CD4-positive, alpha-beta T cell treated with Interleukin-17A for 1 hour (primary cell): ENCODE measurements at places on chromosomes 6 and 20.
A peak's percentile ranks its signal among the peaks of the same experiment; 100 is the strongest.

- DNase-seq: no peak
Observed at GRCh38 chr6:155325700-155326516, 11.6 kb upstream of the TFB1M start.

GRCh38 chr20:45247865-45248264 lies 6.5 kb downstream of the SLPI start:
- no peak for DNase-seq

- DNase-seq: no peak
Observed at GRCh38 chr6:15755526-15755925, 92.7 kb upstream of the DTNBP1 start.

DNA sequence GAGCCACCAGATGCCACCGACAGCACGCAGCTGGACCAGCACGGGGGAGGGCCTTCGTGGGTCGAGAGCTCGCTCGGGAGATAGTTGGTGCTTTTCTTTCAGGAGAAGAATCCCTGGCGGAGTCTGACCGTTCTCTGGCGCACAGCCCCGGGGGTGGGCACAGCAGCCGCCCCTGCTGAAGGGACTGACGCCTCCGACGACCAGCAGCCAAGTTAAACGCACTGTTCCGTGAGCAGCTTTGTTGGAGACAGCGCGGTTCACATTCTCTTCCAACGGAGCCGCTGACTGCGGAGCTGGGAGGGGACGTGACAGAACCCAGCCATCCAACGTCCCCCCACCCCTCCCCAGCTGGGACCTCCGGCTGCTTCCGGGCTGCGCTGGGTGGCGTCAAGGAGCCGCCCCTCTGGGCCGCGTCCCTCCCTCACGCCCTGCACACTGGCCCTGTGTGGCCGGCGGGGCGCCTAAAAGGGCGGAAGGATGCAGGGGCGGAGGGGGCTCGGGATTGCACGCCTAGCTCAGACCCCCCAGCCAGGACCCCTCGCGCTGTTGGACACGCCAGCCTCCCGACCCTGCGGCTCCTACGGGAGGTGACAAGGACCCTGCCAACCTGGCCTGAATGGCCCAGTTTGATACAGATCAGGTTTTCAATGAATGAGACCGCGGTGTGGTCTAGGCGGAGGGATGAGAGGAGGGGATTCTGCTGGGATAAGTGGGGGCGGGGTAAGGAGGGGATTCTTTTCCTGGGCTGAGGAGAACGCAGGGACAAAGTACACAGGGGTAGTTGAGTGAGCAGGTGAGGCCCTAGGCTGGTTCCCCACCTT lies 36.4 kb upstream of the KHDC1 start:
- DNase-seq: no peak

- DNase-seq: no peak
Observed at GRCh38 chr6:162973980-162974379, 246.2 kb downstream of the PACRG start.

DNA sequence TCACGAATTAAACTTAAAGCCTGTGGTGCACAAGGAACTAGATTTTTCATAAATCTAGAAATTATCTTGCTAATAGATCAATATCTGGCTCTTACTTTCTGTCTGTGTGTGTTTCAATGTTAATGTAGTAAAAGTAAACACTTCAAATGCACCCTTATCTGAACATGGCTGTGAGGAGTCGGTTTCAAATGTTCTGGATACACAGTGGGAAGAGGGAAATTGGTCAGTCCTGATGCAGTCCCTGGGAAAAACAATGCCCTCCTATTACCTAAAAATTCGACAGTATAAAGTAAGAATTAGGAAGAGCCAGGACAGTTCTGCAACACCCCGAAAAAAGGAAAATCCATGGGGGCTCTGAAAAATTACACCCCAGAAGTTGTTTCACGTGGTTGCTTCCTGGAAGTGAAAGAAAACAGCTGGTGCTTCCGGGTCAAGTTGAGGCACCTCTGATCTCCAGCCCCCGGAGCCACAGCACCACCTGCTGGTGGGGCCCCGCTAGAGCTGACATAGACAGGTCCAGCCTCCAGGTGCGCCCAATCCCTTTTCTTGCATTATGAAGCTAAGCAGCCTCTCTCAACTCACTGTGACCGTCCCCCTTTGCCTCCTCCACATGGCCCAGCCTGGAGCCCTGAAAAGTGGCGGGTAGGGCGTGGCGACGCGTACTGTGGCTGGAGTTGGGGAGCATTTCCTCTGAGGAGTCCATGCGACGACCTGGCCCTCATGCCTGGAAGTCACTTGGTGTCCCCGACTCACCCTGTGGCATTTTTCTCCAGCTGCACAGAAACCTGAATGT lies 8.3 kb downstream of the SEMG2 start:
- DNase-seq: peak; percentile 14

DNA sequence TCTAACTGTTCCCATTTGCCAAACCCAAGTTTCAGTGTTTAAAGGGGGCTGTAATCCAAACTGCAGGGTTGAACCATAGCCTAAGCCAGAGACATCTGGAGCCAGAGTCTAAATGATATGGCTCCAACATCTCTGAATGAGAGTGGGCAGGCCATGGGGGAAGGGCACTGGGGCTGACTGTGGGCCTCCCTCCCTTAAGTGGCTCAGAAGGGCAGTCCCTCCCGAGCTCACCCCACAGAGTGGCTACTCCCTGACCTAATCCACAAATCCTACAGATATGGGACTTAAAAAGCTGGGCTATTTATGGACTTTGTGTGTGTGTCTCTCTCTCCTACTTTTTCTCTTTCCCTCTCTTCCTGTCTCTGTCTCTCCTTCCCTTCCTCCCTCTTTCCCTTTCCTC lies 35.8 kb upstream of the AAR2 start:
- no peak for DNase-seq

- no peak for DNase-seq
Observed at GRCh38 chr20:43559147-43559987, 540 bp downstream of the SGK2 start.

- DNase-seq: no peak
Observed at GRCh38 chr6:99353126-99353525, 3.7 kb upstream of the FAXC start.

- no peak for DNase-seq
Observed at GRCh38 chr6:139625081-139625939, 250.9 kb upstream of the CITED2 start.

DNA sequence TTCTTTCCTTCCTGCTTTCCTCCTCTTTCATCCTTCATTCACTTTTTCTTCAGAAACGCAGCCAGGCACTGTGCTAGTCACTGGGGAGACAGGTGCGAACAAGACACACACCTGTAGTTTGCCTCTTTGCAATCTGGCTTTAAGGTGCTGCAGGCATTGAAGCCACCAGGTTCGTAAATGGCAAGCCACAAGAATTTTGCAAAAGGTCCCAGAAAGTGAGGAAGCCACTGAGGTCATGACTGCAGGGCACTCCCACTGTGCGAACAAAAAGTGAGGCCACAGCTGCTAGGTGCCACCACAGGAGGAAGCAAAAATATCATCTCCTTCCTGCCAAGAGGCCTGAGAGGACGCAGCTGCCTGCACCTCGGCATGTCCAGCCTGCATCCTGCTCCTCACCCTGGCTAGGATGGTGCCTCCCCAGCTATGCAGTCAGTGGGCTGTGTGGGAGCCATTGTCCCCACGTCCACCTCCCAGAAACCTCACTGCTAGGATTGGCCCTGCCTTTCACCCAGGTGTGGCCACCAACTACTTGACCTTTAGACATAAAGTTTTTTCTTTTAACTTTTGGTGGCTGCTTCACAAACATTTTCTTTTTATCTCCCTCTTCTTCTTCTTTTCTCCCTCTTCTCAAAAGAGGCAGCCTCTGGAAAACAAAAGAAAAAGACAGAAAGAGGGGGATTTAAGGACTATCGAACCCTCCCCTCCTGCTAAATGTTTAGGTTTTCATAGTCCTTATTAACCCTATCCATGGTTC lies 230.8 kb downstream of the BCAS1 start:
- DNase-seq: peak; percentile 76

DNA sequence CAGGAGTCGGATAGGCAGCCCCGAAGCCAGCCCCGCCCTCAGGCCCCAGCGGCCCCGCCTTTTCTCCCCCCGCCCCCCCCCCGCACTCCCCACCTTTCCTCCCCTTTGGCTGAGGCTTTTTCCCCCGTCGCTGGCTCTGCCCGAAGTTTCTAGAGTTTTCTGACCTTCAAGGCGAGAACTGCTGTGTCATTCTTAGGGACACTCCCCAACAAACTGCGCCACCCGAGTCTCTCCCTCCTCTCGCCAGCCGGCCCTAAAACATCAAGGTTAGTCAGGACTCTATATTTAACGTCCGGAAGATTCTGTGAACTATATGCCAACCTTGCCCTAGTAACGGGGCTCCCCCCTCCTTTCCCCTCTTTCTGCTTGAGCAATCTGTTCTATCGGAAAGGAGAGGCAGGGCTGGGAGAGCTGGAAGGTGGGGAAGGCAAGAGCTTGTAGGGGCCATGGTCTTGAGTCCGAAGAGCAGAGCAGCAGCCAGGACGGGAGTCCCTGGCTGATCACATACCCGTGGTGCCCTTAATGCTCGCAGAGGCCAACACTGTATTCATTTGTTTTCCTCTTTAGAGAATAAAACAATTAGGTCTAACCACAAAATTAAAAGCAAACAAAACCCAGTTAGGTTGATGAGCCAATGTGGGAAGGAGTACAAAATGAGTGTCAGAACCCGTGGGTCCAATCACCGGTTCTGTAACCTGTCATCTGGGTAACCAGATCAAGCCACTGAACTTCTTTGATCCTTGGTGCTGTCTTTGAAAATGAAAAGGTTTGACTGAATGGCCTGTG lies 5.3 kb upstream of the HSPA1B start:
- DNase-seq: peak; percentile 82

DNA sequence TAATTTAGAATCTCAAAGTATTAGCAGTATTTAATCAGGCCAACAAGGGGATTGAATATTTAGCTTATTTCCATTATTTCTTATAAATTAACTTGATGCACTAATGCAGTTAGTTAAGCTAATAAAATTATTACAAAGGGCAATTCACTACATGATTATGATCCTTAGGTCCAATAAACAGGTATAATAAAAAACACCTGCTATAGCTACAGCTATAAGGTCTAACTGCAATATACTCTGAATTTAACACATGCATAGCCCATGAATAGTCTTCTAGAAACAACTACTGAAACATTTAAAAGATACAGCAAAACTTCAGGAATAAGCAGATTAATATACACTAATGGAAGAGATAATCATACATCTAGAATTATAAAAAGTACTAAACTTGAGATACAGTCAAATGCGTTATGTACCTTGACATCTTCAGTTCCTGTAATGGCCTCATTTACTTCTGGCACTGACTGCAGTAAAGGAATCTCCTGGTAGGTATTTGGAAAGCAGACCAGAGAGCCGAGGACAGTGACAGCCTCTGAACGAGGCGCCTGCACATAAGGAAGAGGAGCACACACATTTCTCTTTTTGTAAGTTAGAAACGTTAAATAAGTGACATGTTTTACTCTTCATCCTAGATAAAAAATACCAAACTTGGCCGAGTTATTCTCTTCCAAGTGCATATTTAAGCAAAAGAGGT lies 168.5 kb downstream of the INSM1 start:
- no peak for DNase-seq

GRCh38 chr6:25086500-25087091 lies 150.8 kb upstream of the RIPOR2 start:
- DNase-seq: no peak

- no peak for DNase-seq
Observed at GRCh38 chr6:16301511-16301910, 63.1 kb downstream of the GMPR start.

DNA sequence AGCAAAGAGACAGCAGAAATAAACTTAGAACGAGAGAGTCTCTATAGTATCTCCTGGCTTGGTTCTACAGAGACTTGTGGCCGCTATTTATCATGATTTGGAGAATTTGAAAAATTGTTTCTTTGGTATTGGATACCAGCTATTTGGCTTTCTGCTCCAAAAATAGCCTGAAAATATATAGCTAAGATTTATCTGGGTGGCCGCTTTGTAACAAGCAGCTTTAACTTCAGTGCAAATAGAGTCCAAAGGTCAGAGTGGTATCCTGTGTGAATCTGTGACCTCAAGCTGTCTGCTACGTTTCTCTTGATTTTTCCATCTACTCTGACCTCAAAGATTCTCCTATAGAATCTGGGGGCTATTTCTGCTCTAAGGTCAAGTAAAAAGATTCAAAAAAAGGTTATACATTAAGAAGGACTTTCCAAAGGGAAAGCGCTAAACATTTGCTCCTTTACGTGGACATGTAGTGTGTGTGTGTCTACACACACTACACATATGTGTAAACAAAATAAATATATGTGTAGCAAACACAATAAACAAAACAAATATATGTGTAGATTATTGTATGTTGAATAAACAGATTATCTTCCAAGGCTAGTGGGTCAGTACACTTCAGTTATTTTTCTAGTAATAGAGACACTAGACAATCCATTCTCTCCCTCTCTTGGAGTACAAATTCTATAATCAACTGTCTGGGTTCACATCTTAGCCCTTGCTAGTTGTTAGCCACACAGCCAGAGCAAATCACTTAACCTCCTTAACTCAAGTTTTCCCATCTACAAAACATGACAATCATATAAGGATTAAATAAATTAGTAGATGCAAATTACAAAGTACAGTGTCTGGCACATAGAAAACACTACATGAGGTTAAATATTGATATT lies 40.8 kb downstream of the CHD6 start:
- no peak for DNase-seq

- DNase-seq: no peak
Observed at GRCh38 chr6:72825315-72825911, 203.5 kb downstream of the KCNQ5 start.

DNA sequence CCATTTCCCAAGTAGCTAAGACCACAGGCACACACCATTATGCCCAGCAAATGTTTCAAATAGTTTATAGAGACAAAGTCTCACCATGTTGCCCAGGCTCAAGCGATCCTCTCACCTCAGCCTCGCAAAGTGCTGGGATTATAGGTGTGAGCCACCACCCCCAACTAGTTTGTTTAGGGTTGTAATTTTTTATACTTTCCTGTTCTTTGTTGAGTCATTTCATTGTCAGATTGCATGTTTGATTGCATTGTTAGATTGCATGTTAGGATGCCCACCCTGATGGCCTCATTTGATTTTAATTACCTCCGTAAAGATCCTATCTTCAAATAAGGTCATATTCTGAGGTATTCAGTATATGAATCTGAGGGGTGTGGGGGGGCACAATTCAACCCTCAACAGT lies 73.3 kb upstream of the SASH1 start:
- DNase-seq: no peak

DNA sequence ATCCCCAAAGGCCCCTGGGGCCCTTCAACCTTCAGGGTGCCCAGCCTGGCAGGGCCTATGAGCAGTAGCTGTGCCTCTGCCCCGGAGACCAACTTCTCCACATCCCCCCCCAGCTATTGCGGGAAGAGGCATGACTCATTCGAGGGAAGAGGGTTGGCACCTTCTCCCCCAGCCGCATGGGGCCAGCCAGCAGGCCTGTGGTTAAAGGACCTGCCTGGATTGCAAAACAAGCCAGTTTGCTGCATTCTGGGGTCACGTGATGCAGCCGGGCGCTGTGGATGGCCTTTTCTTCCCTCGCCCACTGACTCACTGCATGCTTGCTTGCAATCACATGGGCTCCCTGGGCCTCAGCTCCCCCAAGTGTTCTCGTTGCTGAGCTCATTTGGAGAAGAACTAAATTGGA lies 182.5 kb downstream of the MAFB start:
- peak; percentile 53 for DNase-seq

- no peak for DNase-seq
Observed at GRCh38 chr6:104505838-104506237, 353.9 kb downstream of the HACE1 start.
